BE2C (cell line): ENCODE measurements at places on chromosomes 3 and 15.

DNA sequence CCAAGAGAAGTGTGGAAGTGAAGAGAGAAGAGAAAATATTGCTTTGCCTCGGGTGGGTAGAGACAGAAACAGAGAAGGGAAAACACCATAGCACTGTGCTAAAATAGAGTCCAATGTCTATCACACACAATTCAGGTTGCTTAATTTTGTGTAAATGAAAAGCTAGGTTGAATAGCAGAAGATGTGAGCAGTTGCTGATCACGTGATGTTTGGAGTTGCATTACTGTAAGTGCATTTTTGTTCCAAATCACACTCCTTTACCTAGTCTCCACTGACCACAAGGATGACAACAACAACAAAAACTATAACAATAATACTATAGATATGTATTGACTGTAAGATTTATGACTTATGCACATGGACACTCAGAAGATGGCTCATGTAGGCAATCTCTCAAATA is 683.2 kb downstream of the AGBL1 start:
- DNase-seq: no peak

GRCh38 chr15:38050529-38051448 is 116.3 kb downstream of the TMCO5A start:
- no peak for DNase-seq

GRCh38 chr15:92683511-92683834 is 27.9 kb upstream of the FAM174B start:
- peak; percentile 49 for DNase-seq

- DNase-seq: no peak
These were observed 81.2 kb downstream of the SCAPER start for GRCh38 chr15:76823890-76824289.

DNA sequence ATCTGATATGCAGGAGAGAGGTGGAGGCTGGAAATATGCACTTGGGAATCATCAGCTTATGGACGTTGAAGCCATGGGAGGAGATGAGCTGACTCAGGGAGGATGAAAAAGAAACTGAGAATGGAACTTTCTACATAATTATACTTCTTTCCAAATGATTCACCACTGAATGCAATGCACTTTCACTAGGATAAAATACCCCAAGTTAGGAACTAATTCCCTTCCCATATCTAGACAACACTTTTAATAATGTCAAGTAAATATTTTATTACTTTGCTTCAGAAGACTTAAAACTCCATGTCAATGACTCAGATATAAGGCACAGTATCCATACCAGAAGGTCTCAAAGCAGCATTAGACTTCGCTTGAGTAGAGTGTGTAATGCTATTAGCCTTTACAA is 24.2 kb downstream of the NPTN start:
- no peak for DNase-seq

- DNase-seq: no peak
These were observed 4.0 kb downstream of the TLE3 start for GRCh38 chr15:70093481-70094319.

GRCh38 chr3:169455472-169455871 is 208.0 kb downstream of the MECOM start:
- DNase-seq: no peak

GRCh38 chr3:133868758-133869475 is 26.8 kb downstream of the RAB6B start:
- no peak for DNase-seq

DNA sequence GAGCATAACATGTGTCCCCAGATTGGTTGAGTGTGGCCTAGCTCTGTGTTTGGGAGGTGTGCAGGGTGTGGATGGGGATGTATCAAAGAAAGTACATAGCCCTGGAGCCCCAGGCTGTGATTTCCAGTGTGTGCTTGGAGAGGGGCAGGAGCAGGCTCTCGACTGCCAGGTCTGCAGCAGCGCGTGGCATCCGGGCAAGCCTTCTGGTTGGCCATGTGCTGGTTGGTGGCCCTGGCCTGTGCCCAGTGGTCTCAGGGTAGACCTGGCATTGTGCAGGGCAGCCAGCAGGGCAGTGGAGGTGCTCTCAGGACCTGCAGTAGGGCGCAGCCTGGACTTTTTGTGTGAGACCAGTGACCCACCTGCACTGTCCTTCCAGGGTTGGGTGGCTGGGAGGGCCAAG is 231.5 kb downstream of the UBE3A start:
- no peak for DNase-seq

GRCh38 chr3:139894643-139894989 is 40.4 kb upstream of the CLSTN2 start:
- DNase-seq: no peak
